ENCODE measurements at places on chromosomes 13 and 19.

- no peak for DNase-seq
Observed at GRCh38 chr13:22945321-22946226, 235.2 kb upstream of the SGCG start.

- no peak for DNase-seq
Observed at GRCh38 chr19:290372-291005, 714 bp downstream of the PLPP2 start.

GRCh38 chr13:44011036-44011435 is 131.3 kb downstream of the LACC1 start:
- DNase-seq = no peak

GRCh38 chr13:75341028-75341427 is 140.9 kb downstream of the TBC1D4 start:
- no peak for DNase-seq

DNA sequence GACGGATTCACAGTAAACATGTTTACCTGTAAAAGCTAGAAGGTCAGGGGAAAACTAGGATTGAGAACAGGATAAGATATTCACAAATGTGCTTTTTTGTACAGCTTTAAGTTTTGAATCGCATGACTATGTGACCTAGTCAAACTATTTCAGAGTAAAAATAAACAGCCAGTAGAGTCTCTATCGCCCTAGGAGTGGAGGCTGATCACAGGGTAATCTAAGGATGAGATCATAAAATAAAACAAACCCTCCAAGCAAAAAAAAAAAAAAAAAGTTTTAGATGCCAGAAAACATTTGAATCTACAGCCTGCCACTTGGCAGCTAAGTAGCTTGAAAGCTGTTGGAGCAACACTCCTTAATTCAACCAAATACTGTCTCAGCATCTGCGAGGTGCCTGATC is 26.8 kb downstream of the ZNF350 start:
- no peak for DNase-seq

DNA sequence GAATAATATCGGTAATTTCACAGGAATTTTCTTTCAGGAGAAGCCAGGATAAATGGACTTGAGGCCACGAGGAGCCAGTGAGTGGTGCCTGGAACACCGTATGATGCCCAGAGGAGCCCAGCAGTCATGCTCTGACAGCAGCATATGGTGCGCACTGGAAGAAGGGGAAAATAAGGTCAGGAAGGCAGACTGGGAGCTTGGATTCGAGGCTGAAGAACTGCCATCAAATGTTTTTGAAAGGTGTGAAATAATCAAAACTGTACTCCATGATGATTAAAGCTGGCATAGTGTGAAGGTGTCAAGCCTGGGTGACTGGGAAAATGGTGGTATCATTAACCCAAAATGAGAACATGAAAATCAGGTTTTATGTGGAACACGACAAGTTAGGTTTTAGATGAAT is 374.2 kb downstream of the DIAPH3 start:
- no peak for DNase-seq

- no peak for DNase-seq
Observed at GRCh38 chr13:76929851-76930374, 18.4 kb upstream of the ACOD1 start.

- DNase-seq = no peak
Observed at GRCh38 chr19:711254-711653, 2.5 kb downstream of the PALM start.

- no peak for DNase-seq
Observed at GRCh38 chr19:13024951-13025697, 29.8 kb downstream of the NFIX start.

- DNase-seq = no peak
Observed at GRCh38 chr19:40360708-40361241, 12.3 kb downstream of the PLD3 start.

GRCh38 chr13:52827839-52828238 is 20.6 kb downstream of the PCDH8 start:
- no peak for DNase-seq

DNA sequence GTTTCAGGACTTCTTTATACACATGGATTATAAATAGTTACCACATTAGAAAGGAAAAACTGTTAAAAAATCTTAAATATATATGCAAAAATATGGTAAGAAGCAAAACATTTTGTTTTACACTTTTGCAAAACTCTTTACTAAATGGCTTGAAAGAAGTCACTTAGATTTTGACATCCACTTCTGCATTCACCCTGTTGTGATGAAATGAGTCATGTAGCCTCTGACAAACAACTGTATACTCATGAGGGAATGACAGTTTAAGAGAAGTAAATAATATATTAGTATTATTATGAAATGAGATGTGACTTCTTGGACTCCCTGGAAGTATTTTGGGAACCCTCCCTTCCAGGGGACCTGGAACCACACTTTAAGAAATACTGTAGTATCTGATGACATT is 275.6 kb downstream of the DACH1 start:
- DNase-seq = no peak

DNA sequence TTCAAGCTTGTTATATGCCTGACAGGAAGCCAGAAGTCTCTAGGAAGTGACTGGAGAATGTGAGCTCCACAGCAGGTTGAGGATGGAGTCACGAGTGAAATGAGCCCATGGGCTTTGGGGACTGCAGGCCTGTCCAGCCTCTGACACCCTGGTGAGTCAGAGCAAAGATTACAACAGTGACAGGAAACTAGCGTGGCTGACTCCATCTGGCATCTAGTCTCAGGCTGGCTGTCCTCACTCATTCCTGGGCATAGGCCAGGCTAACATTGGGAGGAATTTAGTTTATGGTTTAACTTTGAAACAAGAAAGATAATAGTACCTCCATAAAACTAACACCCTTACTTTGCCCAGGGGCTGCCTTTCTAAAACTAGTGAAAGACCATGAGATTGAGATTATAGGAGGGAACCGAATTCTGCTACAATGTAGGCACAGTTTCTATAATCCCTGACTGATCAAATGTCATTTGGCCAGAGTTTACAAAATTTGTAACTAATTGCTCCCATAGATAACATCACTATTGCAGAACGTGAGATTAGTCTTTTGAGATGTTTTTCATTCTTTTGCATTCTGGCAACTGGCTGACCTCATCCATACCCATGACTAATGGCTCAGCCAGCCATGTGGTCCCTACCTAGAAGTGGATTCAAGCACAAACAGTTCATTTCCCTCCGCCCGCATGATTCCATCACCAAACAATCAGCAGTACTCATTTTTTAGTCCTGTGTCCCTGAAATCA is 28.4 kb downstream of the PSG1 start:
- no peak for DNase-seq

DNA sequence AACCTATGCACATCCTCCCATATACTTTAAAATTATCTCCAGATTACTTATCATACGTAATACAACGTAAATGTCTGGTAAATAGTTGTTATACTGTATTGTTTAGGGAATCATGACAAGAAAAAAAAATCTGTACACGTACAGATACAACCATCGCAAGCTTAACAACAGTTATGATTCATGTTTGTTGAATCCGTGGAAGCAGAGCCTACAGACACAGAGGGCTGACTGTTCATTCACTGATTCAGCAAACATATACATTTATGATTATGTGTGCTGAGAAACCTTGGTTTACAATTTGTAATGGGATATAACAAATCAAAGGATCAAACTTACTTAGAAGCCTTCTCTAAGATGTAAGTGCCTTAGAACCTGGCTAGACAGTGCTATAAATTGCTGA is 1.5 kb downstream of the ZNF260 start:
- DNase-seq = no peak

GRCh38 chr19:41706741-41707501 is 1.5 kb upstream of the CEACAM5 start:
- DNase-seq = no peak

GRCh38 chr13:39091586-39091985 is 53.3 kb downstream of the NHLRC3 start:
- DNase-seq = no peak

GRCh38 chr19:42370626-42371175 is 19.4 kb downstream of the CNFN start:
- DNase-seq = no peak

- DNase-seq = no peak
Observed at GRCh38 chr19:57773488-57773887, 4.0 kb downstream of the ZNF586 start.

DNA sequence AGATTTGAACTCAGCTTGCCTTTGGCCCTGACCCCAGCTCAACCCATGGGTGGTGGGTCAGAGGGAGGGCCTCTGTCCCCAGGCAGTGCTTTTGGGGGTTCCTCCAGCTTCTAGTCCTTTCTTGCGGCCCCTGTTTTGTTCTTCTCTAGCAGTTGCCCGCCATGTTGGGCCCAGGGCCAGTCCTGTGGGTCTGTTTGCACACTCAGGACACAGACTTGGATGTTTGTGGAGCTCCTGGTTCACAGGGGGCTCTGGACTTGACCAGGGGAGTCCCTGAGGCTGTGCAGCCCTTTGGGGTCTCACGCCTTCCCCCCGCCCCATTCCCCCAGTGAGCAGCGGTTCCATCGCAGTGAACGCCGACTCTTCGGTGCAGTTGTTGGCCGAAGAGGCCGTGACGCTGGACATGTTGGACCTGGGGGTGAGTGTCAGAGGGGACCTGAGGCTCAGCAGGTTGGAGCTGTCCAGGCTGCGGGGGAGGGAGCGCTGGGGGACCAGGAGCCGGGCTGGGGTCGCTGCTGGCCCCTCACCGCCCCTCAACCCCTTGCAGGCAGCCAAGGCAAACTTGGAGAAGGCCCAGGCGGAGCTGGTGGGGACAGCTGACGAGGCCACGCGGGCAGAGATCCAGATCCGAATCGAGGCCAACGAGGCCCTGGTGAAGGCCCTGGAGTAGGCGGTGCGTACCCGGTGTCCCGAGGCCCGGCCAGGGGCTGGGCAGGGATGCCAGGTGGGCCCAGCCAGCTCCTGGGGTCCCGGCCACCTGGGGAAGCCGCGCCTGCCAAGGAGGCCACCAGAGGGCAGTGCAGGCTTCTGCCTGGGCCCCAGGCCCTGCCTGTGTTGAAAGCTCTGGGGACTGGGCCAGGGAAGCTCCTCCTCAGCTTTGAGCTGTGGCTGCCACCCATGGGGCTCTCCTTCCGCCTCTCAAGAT is 2.5 kb downstream of the ATP5F1D start:
- DNase-seq = no peak

DNA sequence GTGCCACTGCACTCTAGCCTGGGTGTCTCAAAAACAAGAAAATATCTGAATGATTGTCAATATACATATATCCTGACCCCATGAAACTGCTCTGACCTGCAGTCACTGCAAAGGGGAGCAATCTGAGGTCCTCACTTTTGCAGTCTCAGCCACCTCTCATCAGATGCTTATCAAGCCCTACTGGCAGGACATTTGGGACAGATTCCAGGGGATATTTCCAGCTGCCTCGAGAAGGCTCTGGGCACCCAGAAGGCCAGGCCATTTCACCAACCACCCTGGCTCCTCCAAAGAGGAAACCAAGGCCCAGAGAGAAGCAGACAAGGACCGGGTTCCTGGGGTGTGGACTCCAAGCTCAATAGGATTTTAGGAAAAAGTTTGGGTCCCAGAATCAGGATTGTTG is 2.3 kb downstream of the EML2 start:
- no peak for DNase-seq

DNA sequence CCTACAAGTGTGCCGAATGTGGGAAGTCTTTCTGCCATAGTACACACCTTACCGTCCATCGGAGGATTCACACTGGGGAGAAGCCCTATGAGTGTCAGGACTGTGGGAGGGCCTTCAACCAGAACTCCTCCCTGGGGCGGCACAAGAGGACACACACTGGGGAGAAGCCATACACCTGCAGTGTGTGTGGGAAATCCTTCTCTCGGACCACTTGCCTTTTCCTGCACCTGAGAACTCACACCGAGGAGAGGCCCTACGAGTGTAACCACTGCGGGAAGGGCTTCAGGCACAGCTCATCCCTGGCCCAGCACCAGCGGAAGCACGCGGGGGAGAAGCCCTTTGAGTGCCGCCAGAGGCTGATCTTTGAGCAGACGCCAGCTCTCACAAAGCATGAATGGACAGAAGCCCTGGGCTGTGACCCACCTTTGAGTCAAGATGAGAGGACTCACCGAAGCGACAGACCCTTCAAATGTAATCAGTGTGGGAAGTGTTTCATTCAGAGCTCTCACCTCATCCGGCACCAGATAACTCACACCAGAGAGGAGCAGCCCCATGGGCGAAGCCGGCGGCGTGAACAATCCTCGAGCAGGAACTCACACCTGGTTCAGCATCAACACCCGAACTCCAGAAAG is 10.3 kb upstream of the ERVK3-1 start:
- DNase-seq = no peak

DNA sequence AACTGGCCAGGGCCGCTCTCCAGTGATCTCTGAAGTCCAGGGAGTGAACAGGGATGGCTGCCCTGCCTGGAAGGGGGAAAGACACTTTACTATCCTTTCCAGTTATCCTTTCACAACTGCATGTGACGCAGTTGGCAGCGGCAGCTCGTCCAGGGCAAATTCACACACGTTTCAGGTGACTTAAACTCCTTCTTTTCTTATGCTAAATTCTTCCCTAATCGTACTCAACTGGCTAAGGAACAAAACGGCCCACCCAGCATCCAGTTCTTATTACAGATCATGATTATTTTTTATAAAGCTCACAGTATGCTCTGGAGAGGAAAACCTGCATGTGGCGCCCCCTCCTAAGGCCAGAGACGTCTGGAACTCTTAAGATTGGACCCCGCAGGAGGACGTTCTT is 767.1 kb downstream of the UQCRFS1 start:
- DNase-seq = no peak

DNA sequence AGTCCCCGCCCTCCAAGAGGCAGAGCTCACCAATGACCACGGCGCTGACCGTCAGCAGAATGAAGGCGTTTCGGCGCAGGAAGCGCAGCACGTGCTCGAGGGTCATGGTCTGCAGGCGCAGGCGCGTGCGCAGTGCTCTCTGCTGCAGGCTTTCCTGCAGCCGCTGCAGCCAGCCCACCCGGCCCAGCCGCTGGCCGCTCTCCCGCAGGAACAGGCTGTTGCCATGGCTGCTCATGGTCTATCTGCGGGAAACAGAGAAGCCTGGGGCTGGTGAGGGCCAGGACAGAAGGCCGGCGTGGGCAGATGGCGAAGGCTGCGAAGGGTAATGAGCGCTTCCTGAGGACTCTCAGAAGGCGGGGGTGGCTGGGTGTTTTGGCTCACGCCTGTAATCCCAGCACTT is 7.0 kb downstream of the SLC1A6 start:
- no peak for DNase-seq

DNA sequence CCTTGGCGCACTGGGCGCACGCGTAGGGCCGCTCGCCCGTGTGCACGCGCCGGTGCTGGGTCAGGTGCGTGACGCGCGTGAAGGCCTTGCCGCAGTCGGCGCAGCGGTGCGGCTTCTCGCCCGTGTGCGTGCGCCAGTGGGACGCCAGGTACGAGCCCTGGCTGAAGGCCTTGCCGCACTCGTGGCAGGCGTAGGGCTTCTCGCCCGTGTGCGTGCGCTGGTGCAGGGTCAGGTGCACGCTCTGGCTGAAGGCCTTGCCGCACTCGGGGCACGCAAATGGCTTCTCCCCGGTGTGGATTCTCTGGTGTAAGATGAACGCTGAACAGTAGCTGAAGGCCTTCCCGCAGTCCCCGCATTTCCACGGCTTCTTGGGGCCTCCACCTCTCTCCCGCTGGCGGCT is 7.0 kb downstream of the ZNF835 start:
- no peak for DNase-seq

Data from right renal cortex interstitium (tissue), 3 donors.